ENCODE measurements at places on chromosomes 4 and X.

DNA sequence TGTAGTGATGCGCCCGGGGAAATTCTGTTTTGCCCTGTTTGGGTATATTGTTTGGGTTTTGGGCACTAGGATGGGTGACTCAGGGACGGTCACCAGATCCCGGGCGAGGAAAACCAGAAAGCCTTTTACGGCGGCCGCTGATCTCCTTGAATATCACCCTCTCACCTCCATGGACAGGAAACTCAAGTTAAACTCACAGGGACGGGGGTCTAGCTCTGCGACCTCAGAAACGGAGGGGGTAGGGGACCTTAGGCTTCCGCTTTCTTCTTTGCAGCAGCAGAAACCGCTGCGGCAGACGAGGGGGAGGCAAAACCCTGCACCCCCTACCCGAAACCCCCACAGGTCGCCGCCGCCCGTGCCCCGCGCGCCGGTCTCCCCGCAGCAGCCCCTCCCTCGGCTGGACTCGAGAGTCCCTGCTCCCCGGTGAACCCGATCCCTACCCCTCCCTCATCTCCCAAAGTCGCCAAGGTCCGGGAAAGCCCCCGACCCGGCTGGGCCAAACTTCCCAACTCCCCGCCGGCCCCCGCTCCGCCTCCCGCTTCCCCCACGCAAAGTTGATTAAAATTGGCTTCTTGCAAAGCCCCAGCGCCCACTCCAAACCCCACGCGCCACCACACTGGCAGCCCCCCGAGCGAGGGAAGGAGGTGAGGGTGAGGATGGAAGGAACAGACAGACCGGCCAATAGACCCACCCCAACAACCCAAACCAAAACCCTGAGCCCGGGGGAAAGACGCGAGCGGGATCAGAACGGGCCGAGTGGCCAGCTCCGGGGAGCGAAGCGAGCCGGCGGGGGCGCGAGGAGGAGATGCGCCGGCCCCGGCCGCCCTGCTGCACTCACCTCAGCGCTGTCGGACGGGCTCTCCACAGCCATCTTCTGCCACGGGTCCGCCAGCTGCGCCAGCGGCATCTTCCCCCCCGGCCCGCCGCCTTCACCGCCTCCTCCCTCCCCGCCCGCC is 705 bp downstream of the RPS6KA3 start:
- DNase-seq: peak; percentile 23

DNA sequence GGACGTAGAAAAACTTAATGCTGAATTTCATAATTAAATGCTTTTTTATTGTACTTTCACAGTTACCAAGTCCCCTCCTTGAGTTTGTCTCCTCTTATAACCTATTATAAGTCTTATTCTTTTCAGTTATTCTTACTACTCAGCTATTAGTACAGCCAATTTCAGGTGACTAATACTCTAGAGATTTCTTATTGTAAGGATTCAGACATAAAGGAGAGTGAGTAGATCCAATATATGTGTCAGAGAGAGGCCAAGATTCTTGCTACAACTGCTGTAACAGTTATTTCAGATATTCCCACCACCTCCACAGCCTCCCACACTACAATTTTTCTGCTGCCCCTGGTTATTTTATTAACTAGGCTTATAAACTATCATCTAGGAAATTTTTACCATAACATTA is 274.5 kb downstream of the GPAT3 start:
- DNase-seq: no peak

DNA sequence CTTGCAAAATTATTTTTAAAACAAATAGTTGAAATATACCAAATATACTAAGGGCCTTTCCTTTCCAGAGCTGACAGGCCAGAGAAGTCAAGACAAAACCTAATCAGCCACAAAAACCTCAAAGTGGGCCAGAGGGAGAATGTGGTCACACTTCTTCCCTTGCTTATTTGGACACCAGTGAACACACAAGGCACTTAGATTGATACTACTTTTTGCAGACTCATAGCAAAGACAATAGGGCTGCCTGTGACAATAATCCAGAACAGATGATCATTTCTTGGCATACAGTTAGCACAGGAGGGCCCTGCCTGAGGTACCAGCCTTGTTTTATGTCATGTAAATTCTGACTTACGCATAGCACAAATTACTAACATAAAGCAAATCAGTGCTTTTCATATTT is 215.7 kb upstream of the NEIL3 start:
- DNase-seq: no peak

- DNase-seq: no peak
These were observed 104.1 kb downstream of the PHOX2B start for GRCh38 chr4:41644288-41644914.

DNA sequence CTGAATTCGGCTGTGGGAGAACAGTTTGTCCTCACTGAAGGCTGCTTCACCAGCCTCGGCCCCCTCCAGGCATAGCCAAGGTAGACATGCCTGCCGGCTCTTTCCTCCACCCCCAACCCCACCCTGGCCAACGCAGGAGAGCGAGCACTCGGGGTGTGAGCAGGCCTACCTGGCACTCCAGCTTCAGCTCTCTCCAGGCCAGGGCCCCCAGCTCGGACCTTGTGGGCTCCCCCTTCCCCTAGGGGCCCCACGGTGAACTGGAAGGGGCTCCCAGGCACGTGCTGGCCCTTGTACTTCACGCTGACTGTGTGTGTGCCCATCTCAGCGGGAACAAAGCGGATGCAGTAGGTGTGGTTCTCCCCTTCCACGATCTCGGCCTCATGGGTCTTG is 22.4 kb downstream of the FLNA start:
- no peak for DNase-seq

GRCh38 chr4:10066670-10067651 is 45.7 kb upstream of the SLC2A9 start:
- DNase-seq: no peak

DNA sequence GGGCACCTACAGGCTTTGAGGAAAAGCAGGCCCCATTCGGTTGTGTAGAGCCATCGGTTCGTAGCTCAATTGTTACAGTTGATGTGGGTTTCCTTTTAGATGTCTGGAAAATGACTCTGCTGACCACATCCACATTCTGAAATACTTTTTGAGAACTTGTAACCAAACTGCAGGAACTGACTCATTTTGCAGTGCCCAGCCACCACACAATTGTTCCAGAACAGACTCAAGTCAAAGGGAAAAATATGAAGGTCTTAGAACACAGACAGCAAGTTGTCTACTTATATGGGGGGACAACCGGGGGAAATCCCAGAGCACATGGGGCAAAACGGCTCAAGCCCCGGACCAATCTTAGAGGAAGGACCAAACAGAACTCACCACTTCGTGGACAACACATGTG is 557.6 kb upstream of the DIPK2B start:
- DNase-seq: peak; percentile 28
